ENCODE measurements at places on chromosomes 6 and 20.

DNA sequence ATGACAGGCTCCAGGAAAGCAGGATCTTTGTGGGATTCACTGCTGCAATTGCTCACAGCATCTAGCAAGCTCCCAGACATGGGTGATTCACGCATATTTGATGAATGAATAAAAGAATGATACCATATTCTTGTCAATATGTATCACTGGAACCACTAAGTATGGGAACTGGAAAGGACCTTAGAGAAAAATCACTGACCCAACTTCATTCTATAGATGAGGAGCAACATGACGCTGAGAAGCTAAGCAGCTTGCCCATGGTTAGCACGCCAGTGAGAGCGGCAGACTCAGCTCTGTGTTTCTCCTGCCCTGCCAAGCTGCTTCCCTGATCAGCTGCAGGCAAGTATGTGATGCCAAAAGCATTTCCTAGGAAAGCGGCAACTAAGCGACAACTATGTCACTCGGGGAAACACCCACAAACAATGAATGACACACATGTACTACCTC is 66.8 kb downstream of the PPP1R3G start:
- DNase-seq: peak; percentile 86

DNA sequence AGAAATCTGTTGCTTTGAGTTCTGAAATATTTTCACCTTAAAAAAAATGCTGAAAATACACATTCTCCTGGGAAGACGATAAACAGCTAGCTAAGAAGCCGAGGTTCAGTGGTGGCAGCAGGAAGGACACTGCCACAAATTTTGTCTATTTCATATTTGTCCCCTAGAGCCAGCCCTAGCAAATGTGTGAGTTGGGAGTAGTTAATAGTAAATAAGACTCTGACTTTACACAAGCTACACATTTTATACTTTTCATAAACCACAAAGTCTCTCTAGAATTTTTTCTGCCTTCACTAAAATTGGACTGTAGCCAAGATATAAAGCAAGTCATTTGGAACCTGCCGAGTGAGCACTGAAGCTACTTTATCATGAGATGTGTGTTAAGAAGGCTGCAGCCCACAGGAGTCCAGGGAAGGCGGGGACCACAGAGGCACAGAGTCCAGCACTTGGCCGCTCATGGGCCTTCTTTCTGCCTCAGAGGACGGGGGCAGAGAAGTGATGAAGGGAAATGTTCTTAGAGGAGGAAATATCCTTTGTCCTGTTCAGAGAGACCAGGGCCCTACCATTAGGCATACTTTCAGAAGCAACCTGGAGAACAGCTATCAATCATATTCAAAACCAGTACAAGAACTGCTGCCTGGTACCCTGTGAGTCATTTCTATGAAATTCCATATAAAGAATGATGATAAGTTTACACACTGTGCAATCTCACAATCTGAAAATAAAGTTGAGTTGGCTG is 241.7 kb upstream of the TAB2 start:
- peak; percentile 35 for DNase-seq

- no peak for DNase-seq
These were observed 261.5 kb downstream of the KIF16B start for GRCh38 chr20:16311756-16312155.

DNA sequence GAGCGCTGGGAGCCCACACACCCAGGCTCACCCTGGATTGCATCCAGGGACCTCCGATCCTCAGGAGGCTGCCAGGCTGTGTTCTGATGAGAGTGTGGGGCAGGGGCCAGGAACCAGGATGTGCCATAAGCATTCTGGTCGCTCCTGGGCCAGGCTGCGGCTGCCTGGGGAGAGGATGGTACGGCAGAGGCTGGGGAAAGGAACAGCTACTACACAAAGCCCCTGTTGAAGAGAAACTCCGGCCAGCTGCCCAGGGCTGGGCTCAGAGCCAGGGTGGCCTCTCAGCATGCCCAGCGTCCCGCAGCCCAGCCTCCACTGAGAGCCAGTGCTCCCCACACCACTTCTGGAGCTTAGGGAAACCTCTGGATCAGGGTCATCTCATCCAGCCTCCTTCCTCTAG is 21.7 kb upstream of the OCSTAMP start:
- no peak for DNase-seq

- DNase-seq: no peak
These were observed 47.5 kb downstream of the ERMARD start for GRCh38 chr6:169798764-169799473.

- DNase-seq: peak; percentile 26
These were observed 606 bp downstream of the ID4 start for GRCh38 chr6:19837511-19838441.

DNA sequence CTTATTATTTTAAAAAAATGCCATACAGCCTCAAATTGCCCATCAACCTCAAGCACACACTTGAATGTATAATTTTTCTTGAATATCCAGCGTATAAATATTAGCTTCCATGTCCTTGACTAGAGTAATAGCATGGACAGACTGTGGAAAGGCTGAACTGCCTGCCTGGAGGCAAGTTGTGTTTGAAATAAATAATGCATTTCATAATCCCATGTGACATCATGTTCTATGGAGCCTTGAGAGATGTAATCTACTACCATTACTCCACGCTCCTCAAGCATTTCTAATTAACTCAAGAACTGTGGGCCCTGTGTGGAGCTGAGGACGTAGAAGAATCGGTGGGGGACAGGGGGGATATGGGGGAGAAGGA is 94.2 kb downstream of the CDS2 start:
- DNase-seq: peak; percentile 32

GRCh38 chr20:40769677-40770285 is 80.7 kb upstream of the MAFB start:
- no peak for DNase-seq

GRCh38 chr6:43856005-43856765 is 86.2 kb downstream of the VEGFA start:
- peak; percentile 26 for DNase-seq

- DNase-seq: no peak
These were observed 937 bp downstream of the SPACA1 start for GRCh38 chr6:88048578-88048977.

DNA sequence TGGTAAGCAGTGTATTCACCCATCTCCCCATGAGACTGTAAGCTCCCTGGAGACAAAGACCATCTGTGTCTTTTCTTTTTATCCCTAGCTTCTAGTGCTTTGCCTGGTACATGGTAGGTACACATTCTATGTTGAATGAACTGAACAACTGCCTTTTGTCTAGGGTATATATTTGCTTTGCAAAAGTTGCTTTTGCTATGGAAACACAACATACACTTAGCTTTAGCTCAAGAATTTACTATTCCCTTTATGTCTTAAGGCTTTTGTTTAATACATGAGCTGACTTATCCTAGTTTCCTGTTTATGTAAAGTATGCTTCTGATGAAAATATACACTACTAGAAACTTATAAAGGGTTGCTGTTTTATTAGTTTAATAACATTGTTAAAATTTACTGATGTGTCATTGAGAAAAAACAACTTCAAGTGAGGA is 198.2 kb downstream of the PRL start:
- no peak for DNase-seq

- DNase-seq: no peak
These were observed 1.0 kb downstream of the CLIC5 start for GRCh38 chr6:46014511-46015118.

- no peak for DNase-seq
These were observed 23.8 kb downstream of the TMEM14B start for GRCh38 chr6:10771371-10771894.

DNA sequence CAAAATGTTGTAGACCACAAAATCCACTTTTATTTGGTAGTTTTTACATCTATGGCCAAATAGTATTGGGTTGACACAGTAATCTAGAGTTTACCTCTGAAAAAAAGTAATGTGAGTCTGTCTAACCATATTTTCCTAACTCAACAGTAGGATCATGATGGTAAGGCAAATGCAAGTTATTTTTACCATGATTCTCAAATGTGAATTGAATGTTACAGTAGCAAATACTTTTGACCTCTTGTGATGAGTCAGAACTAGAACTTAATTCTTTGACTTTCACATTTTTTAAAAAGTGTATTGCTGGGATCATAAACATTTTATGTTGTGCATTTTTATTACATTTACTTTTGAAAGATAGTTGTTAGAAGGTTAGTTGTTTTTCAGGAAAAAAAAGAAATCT is 22.0 kb downstream of the RNF146 start:
- DNase-seq: no peak

DNA sequence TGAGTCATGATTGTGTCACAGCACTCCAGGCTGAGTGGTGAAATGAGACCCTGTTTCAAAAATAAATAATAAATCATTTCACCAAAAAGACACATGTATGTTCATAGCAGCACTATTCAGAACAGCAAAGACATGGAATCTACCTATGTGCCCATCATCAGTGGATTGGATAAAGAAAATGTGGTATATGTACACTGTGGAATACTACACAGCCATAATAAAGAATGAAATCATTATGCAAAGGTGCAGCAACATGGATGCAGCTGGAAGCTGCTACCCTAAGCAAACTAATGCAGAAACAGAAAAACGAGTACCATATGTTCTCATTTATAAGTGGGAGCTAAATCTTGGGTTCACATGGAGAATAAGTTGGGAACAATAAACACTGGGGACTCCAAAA is 33.1 kb downstream of the ZNF451 start:
- DNase-seq: peak; percentile 14

GRCh38 chr6:135535989-135536414 is 38.5 kb upstream of the AHI1 start:
- peak; percentile 68 for DNase-seq

- no peak for DNase-seq
These were observed 19.9 kb downstream of the SLC2A4RG start for GRCh38 chr20:63759377-63759901.

- no peak for DNase-seq
These were observed 26.4 kb downstream of the BRPF3 start for GRCh38 chr6:36222924-36223323.

DNA sequence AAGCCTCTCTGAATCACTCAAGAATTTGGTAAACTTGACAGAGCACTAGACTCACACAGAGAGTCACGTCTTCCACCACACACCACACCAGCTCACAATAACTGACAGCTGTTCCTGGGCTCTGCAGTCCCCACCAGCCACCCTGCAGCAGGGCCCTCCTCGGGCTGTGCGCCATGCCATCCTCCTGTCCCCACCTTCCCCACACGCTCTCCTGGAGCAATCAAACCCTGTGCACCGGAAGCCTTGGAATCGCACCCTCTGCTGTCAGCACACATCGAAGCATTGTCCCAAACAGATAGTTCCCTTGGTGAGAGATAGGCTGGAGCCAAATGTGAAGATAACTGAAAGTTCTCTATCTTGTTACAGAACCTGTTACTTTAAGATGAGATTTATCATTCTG is 191.0 kb downstream of the TBXT start:
- DNase-seq: no peak

DNA sequence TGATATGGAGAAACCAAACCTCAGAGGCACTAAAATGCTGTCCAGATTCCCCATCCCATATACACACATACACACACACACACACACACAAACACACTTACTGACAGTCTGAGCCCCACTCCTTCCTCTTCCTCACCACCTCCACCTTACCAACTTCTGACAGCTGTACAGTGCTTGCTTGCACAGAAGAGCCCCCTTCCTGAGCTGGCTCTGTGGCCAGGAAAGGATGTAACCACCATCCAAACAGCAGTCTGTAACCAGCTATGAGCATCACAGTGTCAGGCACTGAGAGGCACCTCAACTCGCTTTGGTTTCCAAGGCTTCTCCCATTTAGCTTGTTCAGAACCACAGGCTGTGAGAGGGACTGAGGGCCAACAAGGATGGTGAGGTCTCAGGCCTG is 5.9 kb upstream of the C6orf136 start:
- no peak for DNase-seq

GRCh38 chr6:22888163-22888752 is 318.9 kb downstream of the HDGFL1 start:
- DNase-seq: peak; percentile 96

DNA sequence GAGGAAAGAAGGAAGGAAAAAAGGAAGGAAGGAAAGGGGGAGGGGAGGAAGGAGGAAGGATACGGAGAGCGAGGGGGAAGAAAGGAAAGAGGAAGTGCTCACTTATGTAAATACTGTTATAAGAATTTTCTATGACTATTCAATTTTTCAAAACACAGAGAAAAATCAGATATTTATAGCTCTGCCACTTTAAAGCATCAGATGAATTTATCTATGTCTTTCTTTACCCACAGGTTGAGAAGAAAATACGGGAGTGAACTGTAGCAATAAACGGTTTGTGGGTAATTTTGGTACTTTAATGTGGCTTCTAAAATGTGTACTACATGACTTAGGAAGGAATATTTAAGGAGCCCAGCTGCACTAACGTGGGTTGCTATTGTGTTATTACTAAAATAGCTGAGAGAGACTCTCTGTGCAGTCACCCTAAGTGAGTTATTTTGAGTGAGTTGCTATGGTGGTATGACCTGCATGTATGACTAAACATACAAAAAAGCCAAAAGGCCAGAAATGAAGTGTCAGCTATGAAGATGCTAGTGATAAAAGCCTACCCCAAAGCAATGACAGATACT is 225.5 kb downstream of the SOD2 start:
- no peak for DNase-seq

- no peak for DNase-seq
These were observed 71.1 kb downstream of the TASP1 start for GRCh38 chr20:13567663-13568062.

DNA sequence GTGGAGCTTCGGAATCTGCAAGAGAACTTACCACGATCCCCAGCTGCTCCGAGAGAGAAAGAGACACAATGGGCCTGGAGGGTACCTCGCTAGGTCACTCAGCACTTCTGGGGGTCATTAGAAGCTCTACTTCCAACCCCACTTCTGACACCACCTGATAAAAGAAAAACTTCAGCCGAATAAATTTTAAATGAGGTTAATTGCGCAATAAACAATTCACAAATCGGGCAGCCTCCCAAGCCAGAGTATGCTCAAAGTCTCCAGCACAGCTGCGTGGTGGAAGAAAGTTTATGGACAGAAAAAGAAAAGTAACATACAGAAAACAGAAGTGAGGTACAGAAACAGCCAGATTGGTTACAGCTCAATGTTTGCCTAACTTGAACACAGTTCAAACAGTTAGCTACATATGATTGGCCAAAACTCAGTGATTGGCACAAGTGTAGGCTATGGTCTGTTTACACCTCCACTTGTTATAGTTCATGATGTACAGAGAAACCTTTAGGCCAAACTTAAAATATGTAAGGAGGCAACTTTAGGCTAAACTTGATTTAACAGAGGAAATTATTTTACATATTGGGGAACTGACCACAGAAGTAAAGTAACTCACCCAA is 52.6 kb downstream of the COL11A2 start:
- DNase-seq: no peak

DNA sequence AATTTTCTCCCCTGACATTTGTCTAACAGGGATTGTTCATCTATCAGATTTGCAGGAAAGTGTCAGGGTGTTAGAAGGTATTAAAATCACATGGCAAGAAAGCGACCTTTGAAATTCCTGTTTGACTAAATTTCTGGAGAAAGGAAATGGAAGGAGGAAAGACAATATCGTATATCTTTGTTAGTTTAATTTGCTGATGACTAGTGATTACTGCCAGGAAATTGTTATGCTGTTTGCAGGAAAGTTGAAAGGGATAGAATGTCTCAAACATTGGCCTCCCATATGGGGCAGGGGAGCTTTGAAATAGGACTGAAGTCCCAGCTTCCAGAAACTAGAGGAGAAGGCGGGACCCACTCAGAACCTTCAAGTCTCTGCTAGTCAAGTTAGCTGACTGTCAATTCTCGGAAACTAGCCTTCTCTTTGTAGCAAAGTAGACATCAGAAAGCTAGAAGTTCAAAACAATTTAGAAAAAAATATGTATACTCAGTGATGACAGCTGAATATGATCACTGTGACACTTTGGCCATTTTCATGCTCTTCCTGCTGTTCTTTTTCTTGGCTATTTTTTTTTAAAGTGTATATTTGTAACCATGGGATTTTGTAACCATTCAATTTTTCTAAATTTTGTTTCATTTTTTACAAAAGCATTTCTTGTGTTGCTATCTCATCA is 53.4 kb upstream of the RALGAPA2 start:
- DNase-seq: no peak

- DNase-seq: no peak
These were observed 1.8 kb upstream of the DDX39B start for GRCh38 chr6:31543639-31544038.
